ENCODE measurements at places on chromosomes 3 and 15.

DNA sequence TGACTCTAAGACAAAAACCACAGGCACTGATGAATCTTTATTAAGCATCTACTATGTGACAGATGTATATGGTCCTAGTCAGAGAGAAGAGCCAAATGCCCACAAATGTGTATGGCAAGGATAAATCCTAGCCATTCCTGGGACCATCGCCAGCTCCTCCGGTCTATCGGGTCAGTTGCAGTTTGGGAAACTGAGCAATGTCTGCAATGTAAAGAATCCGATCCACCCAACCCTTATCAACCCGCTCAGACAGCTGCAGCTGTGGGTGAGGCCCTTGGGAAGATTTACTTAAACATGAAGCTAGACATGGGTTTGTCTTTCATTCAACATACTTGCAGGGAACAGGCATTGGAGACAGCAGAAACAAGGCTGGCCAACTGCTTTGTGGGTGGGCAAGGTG is 40.5 kb upstream of the CDV3 start:
- no peak for DNase-seq

- no peak for DNase-seq
Measured at GRCh38 chr3:128532012-128532983, 39.3 kb upstream of the GATA2 start.

DNA sequence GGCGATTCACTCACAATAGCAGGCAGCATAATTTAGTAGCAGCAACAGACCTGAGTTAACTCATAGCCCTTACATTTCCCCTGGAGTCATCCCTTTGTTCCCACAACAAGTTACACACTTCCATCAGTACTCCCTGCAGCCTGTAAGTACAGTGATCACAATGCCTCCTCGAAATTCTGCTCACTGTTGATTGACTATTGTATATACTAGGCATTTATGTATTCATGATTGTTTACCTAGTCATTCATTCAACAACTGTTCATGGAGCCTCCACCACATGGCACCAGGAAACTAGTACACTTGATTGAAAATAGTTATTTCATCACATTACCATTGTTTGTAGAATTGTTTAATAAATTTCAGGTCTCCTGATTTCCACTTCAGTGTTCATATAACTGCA is 71.4 kb upstream of the P3H2 start:
- no peak for DNase-seq

GRCh38 chr3:36521007-36521379 is 140.7 kb downstream of the STAC start:
- no peak for DNase-seq

DNA sequence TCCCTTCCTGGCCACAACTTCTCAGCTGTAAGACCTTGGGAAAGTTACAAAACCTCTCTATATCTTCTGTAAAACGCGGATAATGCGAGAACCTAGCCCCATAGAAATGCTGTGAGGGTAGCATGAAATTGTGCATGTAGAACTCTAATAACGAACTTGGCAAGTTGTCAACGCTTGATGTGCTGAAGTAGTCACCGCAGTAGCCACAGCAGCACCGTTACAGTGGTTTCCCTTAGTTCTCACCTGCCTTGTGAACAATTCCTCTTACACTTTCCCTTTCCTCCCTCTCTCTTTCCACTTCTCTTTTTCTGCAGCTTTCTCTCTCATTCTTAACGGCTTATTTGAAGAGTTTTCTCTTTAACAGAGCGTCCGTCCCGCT is 447 bp upstream of the SHQ1 start:
- no peak for DNase-seq

GRCh38 chr3:197149528-197149927 is 119.9 kb upstream of the MELTF start:
- no peak for DNase-seq

- no peak for DNase-seq
Measured at GRCh38 chr15:84671211-84671610, 13.2 kb upstream of the NMB start.

DNA sequence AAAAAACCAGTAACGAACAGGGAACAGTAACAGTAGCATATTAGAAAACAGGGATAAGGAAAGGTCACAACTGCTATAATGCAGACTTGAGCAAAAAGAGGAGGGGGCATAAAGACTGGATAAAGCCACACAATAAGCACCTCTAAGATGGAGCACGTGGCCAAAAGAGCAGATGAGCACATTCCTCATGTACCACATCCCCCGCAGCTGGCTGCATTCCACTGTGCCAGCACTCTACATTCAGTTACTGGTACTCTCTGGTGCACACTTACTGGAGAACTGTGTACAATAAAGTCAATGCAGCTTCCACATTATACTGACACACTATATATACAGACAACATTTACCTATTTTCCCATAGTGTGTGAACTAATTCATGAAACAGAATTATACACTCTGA is 64.7 kb downstream of the UBE3A start:
- no peak for DNase-seq

GRCh38 chr3:171094411-171094810 is 67.9 kb upstream of the SLC2A2 start:
- DNase-seq: no peak
